ENCODE measurements at places on chromosomes 3 and 15.

DNA sequence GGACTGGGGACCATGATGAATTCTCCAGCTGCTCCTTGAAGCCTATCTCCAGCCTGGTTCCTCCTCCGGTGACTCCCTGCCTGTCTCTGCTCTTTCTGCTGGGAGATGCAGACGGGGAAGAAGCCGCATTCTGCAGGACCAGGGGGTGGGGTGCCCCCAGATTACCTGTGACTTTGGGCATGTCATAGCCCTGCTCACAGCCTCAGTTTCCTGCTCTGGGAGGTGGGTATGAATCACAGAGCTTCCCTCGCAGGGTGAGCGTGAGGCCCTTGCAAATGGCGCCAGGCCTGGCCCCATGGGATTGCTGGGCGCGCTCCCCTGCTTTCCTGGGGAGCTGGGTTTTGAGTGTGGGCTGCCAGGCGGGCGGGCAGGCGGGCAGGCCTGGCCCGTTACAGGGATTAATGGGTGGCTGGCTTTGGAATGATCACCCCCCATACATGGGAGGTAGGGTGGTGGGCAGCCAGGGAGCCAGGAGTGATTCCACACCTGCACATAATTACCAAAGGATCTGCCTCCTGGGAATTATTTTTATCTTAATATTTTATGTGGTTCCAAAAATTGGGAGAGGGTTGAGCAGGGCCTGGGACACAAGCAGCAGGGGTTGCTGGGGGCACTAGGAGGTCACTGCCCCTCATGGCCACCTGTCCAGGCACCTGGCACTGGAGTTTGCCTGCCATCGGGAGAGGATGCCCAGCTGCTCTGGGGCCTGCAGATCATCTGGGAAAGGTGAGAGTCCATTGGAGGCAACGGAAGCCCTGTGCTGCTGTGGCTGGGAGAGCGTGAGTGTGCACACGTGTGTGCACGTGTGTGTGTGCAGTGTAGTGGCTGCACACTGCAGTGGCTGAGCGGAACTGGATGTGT is 106.8 kb downstream of the WNT7A start:
- no peak for DNase-seq

DNA sequence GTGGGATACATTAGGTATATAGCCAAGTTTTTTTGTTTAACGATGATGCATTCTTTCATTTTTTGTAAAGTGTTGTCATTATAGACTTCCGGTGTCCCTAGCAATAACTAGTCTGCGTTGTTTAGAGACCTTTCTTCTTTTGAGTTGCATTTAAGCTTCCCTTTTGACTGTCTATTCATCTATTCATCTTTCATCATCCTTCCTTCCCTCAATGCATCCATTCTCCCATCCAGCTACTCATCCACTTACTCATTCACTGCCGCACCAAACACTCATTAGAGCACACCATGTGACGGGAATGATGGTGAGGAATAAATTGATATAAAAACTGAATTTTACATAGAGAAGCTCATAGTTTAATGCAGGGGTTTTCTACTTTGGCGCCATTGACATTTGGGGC is 32.9 kb downstream of the OR4F15 start:
- no peak for DNase-seq

- DNase-seq: no peak
These were observed 53.5 kb downstream of the SUCNR1 start for GRCh38 chr3:151926956-151927355.

DNA sequence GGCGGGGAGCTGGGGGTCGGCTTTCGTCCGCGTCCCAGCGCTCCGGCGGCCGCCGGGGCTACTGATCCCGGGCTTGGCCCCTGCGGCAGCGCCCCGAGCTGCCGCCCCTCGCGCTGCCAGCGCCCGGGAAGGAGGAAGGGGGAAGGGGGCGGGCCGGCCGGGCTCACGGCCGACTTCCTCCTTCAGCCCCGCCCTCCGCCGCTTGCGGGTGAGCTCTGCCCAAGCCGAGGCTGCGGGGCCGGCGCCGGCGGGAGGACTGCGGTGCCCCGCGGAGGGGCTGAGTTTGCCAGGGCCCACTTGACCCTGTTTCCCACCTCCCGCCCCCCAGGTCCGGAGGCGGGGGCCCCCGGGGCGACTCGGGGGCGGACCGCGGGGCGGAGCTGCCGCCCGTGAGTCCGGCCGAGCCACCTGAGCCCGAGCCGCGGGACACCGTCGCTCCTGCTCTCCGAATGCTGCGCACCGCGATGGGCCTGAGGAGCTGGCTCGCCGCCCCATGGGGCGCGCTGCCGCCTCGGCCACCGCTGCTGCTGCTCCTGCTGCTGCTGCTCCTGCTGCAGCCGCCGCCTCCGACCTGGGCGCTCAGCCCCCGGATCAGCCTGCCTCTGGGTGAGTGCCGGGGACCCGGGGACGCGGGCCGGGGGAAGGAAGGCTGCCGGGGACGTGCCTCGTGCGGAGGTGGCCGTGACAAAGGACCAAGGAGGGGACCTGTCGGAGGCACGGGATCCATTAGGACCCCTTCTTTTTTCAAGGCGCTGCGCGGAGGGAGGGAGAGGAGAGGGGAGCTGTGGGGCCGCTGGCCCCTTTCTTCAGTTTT is at the start of gene SEMA4B:
Gene SEMA4B, plus strand, starts transcription at position 201 of the 814 bp plus-strand sequence. Its CDS starts 249 bp downstream, at position 450.
- DNase-seq: peak; percentile 46

GRCh38 chr3:100155128-100155527 is 40.8 kb upstream of the FILIP1L start:
- no peak for DNase-seq
